ENCODE measurements at places on chromosomes 1 and 21.

DNA sequence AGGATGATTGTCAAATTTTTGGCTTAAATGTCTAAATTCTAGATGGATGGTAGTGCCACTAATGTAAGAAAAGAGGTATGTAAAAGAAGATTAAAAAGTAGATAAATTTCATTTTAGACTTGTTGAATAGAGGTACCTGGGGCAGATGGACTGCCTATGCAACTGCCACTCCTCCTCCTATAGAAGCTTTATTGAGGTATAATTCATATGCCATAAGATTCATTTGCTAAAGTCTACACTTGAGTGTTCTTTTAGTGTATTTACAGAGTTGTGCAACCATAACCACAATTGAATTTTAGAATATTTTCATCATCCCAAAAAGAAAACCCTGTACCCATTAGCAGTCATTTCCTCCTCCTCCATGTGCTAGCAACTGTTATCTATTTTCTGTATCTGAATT lies 70.6 kb downstream of the FNBP1L start:
- no peak for DNase-seq

DNA sequence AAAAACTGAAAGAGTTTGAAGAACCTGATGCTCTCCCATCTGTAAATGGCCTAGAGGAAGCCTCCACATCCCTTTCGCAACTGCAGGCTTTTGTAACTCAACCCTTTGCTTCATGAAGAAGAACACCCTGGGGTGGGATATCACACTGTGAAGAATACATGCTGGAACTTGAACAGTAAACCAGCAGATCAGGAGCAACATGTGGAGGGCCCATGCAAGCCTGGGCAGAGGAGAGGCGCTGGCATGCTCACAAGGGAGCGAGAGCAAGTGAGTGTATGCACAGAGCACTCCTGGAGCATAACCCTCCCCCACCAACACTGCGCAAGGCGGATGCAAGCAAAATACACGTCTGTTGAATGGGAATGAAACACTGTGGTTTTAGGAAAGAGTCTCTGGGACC lies 24.6 kb upstream of the SPAG17 start:
- DNase-seq = no peak

GRCh38 chr1:212641956-212642355 lies 33.4 kb downstream of the ATF3 start:
- no peak for DNase-seq

- no peak for DNase-seq
These were observed 496.6 kb downstream of the DPYD start for GRCh38 chr1:97424209-97424608.

DNA sequence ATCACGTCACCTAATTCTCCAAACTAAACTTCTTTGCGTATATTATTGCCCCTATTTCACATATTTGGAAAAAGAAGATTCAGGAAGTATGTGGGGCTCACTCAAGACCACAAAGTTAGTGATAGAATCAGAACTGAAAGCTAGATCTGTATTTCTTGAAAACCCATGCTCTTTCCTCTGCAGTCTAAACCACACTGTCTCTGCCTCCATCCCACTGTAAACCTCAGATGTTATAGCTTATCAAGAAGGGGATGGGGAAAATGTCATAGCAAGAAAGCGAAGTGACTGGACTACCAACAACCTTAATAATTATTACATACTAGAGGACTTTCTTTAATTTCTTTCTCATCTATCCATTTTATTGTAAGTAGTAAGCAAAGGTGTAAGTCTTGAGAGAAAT lies 257.7 kb upstream of the SGIP1 start:
- no peak for DNase-seq

GRCh38 chr1:237583756-237584155 lies 307.0 kb downstream of the ZP4 start:
- DNase-seq = no peak

- DNase-seq = no peak
These were observed 15.9 kb upstream of the ITPKB start for GRCh38 chr1:226754793-226755533.

DNA sequence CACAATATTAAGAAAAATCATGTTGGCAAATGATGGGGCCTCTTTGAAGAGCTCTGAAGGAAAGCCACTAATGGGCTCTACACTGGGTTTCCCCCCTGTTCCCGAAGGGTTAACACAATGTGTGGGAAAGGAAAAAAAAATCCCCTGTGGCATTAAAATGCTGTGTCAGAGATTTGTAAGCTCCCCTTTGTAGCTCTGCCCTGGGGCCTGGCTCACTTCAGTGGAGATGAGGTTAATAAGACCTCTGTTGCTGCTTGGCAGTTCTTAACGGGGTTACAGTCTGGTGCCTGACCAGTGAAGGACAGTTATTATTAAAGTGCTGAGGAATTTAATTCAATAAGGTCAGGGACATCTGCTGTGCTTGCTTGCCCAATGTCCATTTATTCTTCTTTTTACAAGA lies 129.7 kb upstream of the UBE2U start:
- no peak for DNase-seq

DNA sequence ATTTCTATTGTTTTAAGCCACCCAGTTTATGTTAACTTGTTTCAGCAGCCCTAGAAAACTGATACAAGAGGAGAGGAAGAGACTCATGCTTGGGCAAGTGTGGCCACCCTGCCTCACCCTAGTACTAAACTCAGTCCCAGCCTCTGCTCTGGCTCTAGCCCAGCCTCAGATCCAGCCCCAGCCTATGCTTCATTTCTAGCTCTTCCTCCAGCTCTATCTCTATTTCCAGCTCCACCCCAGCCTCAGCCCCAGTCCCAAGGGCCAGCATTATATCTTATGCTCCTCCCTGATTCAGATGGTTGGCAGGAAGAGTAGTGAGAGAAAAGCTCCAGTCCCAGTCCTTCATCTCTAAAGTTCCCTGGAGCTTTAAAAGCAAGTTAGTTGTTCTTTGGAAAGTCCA lies 535.5 kb downstream of the PTPRC start:
- DNase-seq = no peak

- DNase-seq = no peak
These were observed 68.8 kb downstream of the DDAH1 start for GRCh38 chr1:85396194-85396593.

GRCh38 chr1:7983086-7983778 lies 21.7 kb downstream of the PARK7 start:
- no peak for DNase-seq

GRCh38 chr1:109807402-109807801 lies 43.7 kb upstream of the EPS8L3 start:
- no peak for DNase-seq

DNA sequence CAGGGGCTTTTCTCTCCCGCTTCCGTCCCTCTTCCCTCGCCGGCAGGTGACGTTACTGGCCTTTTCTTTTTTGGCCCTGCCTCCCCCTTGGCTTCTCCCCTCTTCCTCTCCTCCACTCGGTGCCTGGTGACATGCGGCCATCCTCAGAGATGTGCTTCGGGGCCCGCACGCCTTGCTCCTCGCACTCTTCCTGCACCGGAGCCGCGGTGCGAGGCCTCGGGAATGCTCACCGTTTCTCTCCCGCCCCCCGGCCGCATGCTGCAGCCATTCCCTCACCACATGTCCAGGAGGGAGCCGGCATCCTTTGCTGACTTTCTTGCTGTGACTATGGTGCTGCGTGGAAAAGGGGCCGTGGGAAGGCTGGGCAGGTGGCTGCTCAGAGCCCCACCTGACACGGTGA lies 39.3 kb downstream of the PDE9A start:
- no peak for DNase-seq

GRCh38 chr1:33916786-33917185 lies 52.9 kb downstream of the HMGB4 start:
- DNase-seq = no peak

GRCh38 chr1:43348809-43349593 lies 9.8 kb upstream of the CDC20 start:
- DNase-seq = peak; percentile 49

GRCh38 chr1:173002891-173003838 lies 47.6 kb downstream of the TNFSF18 start:
- DNase-seq = no peak

DNA sequence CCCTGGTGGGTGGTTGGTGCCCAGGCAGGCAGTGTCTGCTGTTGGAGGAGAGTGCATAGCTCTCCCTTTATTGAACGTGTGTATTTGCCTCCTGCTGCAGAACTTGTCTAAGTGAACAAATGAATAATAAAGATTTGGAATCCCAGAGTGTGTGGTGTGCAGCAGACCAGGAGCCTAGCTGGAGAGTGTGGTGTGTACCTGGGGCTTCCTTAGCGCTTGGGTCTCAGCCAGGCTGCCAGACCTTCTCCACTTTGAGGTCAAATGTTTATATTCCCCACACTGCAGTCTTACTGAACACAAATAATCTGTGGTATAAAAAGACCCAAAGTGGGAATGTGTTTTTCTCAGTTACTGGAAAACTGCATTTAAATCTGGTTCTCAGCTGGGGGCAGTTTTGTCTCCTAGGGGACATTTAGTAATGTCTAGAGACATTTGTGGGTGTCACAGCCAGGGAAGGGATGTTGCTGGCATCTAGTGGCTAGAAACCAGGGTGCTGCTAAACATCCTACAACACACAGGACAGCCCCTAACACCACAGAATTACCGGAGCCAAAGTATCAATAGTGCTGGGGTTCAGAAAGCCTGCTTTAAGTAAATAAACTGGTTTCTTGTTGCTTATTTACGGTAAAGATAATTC lies 23.6 kb downstream of the SLC37A1 start:
- DNase-seq = no peak

GRCh38 chr21:15564907-15565306 lies 164.9 kb upstream of the USP25 start:
- no peak for DNase-seq

DNA sequence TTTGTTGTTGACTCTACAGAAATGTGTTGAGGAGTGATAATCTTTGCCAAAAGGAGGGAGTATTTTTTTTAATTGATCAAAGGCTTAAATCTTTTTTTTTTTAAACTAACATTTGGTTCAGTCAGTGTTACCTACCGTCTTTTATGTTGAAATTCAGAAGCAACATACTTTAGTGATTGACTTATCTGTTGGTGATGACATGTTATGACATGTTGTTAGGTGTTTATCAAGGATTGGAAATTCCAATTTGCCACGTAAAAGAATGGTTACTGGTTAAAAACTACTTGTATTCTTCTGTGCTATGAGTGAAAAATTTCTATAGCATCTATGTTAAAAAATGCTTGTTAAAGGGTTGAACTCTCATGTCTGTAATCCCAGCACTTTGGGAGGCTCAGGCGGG lies 61.2 kb downstream of the DNM3 start:
- DNase-seq = no peak

GRCh38 chr1:20233394-20233793 lies 47.1 kb upstream of the PLA2G2C start:
- DNase-seq = no peak

DNA sequence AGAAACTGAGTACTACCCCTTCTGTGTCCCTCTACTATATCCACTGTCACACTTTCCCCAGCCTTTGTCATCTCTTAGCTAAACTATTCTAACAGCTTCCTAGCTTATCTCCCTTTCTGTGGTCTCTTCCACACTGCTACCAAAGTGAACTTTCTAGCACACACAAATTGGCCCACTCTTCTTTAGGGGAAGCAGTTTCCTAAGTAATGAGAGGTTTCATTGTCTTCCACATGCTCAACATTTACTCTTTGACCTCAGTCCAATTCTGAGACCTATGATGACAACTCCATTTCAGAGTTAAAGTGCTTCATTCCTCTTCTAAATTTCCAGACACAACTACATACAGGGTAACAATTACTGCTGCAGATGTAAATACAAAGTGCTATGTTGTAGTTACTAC lies 32.9 kb downstream of the SCYL3 start:
- no peak for DNase-seq

- DNase-seq = no peak
These were observed 40.4 kb upstream of the ZSWIM5 start for GRCh38 chr1:45246760-45247159.

- peak; percentile 17 for DNase-seq
These were observed 4.9 kb upstream of the COL6A2 start for GRCh38 chr21:46092811-46093667.

- DNase-seq = no peak
These were observed 37.2 kb downstream of the LRRC8C start for GRCh38 chr1:89670163-89670562.

- DNase-seq = no peak
These were observed 19.8 kb downstream of the MIIP start for GRCh38 chr1:12039164-12039525.

DNA sequence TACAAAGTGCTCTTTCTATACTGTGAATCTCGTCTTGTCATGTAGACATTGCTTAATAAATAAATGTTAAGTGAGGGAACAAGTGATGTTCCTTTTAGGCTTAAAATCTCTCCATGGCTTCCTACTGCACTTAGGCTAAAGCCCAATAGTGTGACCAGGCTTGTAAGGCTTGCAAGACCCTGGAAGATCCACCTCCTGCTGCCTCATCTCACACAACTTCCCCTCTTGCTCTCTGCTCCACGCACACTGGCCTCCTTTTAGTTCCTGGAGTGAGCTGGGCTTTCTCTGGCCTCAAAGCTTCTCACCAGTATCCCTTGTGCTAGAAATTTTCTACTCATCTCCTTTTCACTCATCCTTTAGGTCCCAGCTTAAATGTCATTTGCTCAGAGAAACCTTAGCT lies 41.5 kb upstream of the DIPK1A start:
- no peak for DNase-seq

DNA sequence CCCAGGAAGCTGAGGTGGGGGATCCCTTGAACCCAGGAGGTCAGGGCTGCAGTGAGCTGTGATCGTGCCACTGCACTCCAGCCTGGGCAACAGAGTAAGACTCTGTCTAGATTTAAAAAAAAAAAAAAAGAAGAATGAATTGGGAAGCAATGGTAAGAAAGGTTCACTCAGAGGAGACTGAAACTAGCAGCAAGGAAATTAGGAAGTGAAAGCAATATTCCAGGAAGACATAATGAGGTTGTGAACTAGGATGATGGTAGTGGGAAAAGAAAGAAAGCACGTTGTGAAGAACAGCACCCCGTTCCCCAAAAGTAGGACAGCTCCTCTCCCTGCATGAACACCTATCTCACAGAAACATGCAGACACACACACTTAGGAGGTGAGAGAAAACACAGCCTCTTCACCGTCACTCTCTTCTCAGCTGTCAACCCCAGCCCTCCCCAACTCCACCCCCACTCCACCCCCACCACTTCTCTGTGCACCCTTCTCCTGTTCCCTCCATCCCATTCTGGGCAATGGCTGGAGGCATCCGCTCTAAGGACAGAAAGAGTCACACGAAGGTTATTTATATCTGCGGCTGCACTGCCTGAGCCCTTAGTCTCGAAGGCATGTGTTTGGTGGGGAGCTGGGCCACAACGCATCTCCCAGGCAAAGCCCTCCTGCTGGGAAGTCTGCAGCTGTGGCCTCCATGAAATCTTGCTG lies 101.8 kb upstream of the LPGAT1 start:
- DNase-seq = no peak

DNA sequence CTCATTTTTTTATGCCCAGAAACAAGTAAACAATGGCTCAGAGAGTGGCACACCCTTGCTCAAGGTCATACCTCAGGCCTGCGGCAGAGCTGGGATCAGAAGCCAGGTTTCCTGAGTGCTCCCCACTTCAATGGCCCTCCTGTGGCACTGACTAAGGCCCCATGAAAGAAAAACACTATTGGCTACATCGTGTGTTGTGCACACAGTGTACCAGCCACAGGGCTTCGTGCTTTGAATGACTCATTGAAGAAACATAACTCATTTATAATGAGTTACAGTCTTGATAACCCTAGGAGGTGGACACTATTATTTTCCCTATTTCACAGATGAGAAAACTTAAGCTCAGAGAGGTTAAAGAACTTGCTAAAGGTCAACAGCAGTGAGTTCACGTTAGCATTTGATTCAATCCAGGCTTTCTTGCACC lies 91.2 kb downstream of the TRABD2B start:
- DNase-seq = no peak
